Jurkat, Clone E6-1 (cell line): ENCODE measurements at places on chromosomes 2 and 18.

GRCh38 chr2:72427022-72427861 is 279.6 kb upstream of the CYP26B1 start:
- DNase-seq: no peak

DNA sequence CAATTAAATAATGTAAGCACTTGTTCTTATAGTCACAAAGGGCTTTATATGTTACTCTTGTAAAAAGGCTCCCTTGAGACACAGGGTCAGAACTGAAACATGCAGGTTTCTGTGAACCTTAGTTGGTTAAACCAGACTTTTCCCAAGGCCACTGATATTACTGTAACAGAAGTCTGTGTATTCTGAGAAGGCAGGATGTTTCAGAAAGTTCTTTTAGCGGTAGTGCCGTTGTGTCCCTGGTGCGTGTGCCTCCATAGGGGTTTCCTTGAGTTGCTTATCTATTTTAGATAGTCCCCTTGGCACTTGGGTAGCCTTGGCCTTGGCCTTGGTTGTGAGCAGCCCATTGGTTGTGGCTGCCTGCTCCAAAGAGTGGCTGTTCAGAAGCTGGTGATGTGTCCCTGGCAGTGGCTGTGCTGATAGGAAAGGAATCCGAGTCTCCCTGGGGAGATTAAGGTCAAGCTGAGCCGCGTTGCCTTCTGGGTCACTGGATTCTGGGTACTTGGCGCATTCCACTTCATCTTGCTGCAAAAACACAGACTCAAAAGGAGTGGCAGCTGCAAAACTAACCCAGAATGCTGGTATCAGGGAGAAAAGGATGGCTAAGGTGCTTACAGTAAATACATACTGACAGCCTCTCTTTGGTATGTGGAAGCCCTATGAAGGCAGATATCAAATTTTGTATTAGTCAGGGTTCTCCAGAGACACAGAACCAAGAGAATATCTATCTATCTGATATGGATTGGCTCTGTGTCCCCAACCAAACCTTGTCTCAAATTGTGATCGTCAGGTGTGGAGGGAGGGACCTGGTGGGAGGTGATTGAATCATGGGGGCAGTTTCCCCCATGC is 69.7 kb downstream of the FHOD3 start:
- no peak for DNase-seq

- no peak for DNase-seq
Measured at GRCh38 chr2:25855065-25855464, 23.2 kb downstream of the ASXL2 start.

DNA sequence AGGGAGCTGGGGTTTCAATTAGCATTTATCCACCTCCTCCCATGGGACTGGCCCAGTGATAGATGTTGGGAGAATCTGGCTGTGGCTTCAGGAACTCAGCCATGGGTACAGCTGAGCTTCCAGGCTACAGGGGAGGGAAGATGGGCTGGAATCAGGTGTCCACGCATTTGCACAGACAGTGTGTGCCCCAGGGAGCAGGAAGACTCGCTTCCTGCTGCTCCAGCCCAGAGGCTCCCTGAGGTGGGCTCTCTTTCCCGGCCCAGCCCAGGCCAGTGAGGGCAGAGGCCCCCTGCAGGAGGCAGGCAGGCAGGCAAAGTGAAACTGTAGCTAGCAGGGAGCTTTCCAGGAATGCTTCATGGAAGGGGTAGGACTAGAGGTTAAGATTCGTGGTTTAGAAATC is 28.7 kb downstream of the DYSF start:
- DNase-seq: no peak

DNA sequence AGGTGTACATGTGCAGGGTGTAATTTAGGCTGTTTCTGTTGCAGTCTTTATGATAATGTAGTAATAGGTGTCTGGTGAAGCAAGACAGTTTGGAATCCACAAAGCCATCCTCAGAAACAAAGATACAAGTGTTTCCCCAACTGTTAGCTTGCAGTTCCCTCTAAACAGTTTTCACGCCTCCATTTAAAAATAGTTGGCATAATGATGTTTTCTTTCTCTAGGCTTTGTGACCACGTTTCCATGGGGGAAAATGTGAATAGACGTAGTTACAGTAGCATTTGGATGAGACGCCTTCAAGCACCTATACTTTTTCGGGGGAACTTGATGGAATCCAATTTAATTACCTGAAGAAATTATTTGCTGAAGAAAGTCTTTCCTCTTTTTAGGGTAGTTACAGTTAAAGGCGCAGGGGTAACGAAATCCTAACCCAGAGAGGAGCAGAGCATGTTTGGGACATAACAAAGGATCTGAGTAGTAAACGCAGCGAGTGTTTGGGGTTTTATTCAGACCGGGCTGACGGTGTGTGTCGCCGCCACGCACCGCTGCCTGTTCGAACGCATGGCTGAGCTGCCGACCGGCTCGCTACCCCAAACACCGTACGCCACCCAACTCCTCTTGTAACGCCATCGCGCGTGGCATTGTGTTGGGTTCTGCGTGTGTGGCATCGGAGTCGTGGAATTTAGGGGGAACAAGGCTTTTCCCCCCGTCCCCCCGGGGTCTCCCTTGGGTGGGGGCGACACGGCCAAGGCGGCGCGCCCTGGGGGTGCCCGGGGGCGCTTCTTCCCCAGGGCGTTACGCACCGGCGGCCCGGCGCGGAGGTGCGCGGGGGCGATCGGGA is 681 bp upstream of the NRP2 start:
- no peak for DNase-seq
